ENCODE measurements at places on chromosomes 16 and 17. TPM values are rescaled to one million over a fixed set of nuclear protein-coding genes. Genes with fewer than 3 reads are reported as not detected.

Gene ST6GALNAC2
- 13.6 TPM for total RNA-seq

DNA sequence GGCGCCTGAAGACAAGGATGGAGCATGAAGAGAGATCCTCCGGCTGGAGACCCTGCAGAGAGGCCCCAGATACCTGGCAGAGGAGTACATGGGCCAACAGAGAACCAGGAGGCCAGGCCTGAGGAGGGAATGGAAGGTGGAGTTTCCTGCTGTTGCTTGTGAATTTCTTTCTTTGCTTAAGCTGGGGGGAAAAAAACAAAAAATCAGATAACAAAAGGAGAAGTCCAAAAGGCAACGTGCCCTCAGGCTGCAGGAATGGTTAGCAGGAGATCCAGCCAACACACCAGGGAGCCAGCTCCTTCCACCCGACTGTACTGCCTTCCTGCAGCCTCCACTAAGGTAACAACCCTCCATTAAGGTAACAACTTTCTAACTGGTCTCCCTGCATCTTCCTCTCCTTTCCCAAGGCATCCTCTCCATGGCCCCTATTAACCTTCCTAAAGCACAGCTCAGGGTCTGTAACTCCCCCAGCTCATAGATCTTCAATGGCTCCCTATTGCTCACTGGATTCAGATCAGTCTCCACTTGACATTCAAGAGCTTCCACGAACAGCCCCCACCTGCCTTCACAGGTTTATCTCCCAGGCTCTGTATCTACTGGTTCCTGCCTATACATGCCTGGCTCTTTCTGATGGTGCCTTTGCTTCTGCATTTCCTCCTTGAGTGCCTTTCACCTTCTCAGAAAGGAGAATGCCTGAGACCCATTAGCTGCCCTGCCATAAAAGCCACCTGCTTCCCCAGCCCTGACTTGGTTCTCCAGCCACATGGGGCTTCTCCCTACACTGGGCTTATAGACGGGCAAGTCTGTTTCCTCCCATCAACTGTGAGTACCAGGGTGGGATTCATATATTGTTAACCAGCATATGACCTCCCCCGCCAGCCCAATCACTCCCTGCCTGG is 725 bp upstream of the ARL5C start:
- H3K4me3 ChIP-seq, result no peak overlapping the region
- H3K27ac ChIP-seq, result no peak overlapping the region
- H3K27me3 ChIP-seq, result no peaks in the 10 kb centered on the region
- H3K4me1 ChIP-seq, result peaks cover 8% of the 10 kb centered on the region
- no peak for DNase-seq

- no peak overlapping the region for H3K27ac ChIP-seq
- no peak for DNase-seq
- no peak overlapping the region for H3K4me3 ChIP-seq
- peaks cover 97% of the 10 kb centered on the region for H3K4me1 ChIP-seq
These were observed 15.6 kb downstream of the USP7 start for GRCh38 chr16:8948069-8948593.

- no peak overlapping the region for H3K4me3 ChIP-seq
- no peak for DNase-seq
- H3K4me1 ChIP-seq, result peaks cover 6% of the 10 kb centered on the region
- no peak overlapping the region for H3K27ac ChIP-seq
These were observed 19.7 kb downstream of the IGF2BP1 start for GRCh38 chr17:49016775-49017463.

All from gastrocnemius medialis (tissue), 4 donors.